Lung microvascular endothelial cell (primary cell): ENCODE measurements at places on chromosomes 3 and 15. TPM values are rescaled to one million over a fixed set of nuclear protein-coding genes. Genes with fewer than 3 reads are reported as not detected.

LEKR1 gene
- under 0.01 and 0.60 TPM in 2 replicates for total RNA-seq

DLG1 gene
- 66.0 and 80.2 TPM in 2 replicates for total RNA-seq

TICRR gene
- 0.40 and 1.5 TPM in 2 replicates for total RNA-seq

SCAANT1 gene
- 1.7 TPM in 1 of 2 replicates, not detected in the other for total RNA-seq

NME9 gene
- under 0.01 and 0.22 TPM in 2 replicates for total RNA-seq

GOLGA8J gene
- total RNA-seq: not detected in 2 replicates

IGSF10 gene
- total RNA-seq: not detected in 2 replicates

GPR160 gene
- total RNA-seq: 0.99 and 1.7 TPM in 2 replicates

SLC22A14 gene
- total RNA-seq: not detected in 2 replicates

RNF168 gene
- total RNA-seq: 14.8 and 18.5 TPM in 2 replicates

ANKRD63 gene
- total RNA-seq: not detected in 2 replicates

CLRN1 gene
- total RNA-seq: not detected in 2 replicates

VPS39 gene
- total RNA-seq: 24.0 and 31.9 TPM in 2 replicates

GAP43 gene
- not detected in 2 replicates for total RNA-seq

CADM2 gene
- 0.20 TPM in 1 of 2 replicates, not detected in the other for total RNA-seq

ARNT2 gene
- total RNA-seq: under 0.01 and 0.22 TPM in 2 replicates

DNAJB8 gene
- not detected in 2 replicates for total RNA-seq

PLA2G4E gene
- total RNA-seq: not detected in 2 replicates

SNTN gene
- total RNA-seq: not detected in 2 replicates

- DNase-seq: no peak
Measured at GRCh38 chr3:138331143-138331894, 1.7 kb upstream of the NME9 start.

DNA sequence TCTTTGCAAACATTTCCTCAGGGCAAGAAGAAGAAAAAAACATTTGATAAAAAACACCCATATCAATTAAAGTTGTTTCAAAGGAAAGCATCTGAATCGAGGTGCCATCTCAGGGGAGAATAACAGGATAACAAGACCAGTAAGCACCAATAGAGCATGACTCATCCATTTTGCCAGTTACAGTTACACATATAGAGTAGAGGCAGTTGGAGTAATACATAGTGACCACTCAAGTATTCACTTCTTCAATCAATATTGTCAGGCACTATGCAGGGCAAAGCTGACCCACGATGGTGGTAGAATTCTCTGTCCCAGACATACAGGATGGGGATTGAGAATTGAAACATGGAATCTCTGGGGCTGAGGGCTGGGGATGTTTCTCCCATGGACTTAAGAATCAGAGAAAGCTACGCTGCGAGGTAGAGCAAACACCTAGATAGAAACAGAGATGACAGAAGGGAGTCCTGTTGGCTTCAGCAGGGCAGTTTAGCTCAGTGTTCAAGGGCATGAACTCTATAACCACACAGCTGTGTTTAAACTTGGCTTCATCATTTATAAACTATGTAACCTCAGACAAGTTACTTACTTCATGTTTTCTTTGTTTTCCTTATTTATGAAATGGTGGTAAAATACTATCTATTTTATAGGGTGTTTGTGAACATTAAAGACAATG lies 186.4 kb upstream of the NANOGP8 start:
- peak; percentile 10 for DNase-seq

DNA sequence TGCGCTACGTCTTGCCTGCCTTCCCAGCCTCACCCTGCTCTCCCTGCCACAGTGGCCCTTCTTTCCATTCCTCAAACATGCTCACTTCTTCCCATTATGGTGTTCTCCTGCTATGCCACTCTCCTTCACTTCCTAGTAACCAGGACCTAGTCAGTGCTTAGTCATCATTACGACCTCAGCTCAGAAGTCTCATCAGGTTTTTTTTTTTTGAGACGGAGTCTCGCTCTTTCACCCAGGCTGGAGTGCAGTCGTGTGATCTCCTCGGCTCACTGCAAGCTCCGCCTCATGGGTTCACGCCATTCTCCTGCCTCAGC lies 149.5 kb downstream of the GREM1 start:
- DNase-seq: peak; percentile 84

- no peak for DNase-seq
Measured at GRCh38 chr15:56337084-56337725, 28.0 kb upstream of the TEX9 start.

DNA sequence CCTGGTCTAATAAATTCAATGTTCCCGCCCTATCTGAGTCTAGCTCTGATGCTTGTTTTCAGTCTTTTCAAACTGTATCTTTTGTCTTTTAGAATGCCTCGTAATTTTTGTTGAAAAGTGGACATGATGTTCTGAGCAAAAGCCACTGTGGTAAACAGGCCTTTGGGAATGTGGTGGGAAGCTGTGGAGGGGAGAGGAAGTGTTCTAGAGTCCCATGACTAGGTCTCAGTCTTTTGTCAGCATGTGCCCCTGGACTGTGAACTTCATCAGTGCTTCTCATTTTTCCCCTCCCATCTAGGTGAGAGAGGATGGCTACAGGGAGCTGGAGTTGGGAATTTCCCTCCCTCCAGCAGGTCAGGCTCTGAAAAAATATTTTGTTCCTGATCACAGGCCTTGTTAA lies 33.7 kb downstream of the SUSD5 start:
- peak; percentile 46 for DNase-seq

DNA sequence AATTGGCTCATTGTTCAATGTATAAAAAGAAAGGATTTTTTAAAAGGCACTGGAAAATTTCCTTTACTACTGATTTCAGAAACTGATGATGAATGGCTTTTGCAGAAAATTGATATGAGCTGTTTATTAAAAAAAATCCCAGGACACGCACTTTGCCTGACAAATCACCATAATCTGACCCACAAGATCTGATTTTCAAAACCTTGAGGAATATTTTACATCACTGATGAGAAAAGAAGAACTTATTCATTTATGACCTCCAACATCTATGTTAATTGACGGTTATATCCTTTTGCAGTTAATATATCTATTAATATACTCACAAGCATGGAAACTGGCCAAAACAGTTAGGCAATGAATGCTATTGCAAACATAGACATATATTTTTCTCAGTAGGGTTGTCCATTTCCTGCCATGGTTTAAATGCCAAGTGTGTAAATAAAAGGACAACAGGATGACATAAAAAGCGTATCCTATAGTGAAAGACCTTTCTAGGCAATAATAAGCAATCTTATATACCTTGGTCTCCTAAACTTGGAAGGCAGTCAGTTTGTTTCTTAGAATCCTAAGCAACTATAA lies 109.7 kb upstream of the SLC7A14 start:
- DNase-seq: no peak

DNA sequence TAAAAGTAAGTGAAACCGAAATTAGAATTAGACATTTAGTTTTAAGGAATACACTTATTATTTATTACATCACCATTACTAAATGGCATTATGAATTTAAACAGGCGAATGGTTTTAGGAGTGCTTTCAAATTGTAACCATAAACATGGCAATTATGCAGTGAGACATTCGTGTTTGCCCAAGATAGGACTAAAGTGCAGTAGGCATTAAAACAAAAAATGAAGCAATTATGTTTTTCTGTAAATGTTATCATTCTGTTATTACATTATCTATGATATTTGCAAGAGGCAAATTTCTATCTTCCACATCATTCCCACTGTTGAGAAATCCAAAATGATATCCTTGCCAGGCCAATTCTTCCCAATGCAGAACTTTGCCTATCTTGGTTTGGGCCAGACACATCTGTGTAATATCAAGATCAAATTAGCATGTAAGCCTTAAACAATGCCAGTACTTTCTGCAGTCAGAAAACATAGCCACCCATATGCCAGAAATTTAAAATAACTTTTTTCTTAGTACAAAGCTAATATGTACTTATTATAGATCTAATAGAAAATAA lies 156.9 kb downstream of the ATP8B4 start:
- no peak for DNase-seq

DNA sequence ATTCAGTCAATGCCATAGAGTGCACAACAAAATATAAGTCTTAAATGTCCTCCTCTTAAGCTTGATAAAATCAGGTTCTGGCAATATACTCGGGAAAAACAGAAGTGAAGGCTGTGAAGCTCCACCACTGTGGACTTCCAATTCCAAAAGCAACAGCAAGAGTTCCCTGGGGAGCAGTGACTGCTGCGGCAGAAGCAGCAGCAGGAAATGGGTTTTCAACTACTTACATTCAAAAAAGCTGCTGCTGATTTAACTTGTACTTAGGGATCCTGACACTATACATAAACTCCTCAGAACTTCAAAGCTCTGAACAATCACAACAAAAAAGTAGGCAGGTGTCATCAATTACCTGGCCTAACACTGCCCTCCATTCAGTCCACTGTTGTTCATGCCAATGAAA lies 4.7 kb downstream of the CEP152 start:
- no peak for DNase-seq

GRCh38 chr3:114554731-114555130 lies 260.9 kb downstream of the TIGIT start:
- no peak for DNase-seq

- DNase-seq: no peak
Measured at GRCh38 chr15:80455051-80455648, 51.0 kb downstream of the ARNT2 start.

DNA sequence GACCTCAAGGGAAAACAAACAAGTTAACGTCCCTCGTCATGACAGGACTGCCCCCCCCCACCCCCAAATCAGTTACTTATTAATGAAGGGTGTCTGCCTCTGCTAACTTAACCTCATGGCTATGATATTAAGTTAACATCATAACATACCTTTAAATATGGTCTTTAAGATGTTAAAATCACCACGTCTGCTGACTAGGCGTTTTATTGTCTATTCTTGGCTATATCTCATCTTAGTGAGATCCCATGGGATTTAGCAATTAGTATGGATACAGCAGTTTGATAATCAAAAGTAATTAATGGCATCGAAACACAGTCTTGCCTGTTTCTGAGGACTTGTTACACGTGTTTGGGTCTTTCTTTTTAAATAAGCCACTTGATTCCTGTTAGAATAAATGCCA lies 186.9 kb downstream of the FOXB1 start:
- no peak for DNase-seq

GRCh38 chr3:126098391-126098858 lies 14.5 kb upstream of the SLC41A3 start:
- no peak for DNase-seq

DNA sequence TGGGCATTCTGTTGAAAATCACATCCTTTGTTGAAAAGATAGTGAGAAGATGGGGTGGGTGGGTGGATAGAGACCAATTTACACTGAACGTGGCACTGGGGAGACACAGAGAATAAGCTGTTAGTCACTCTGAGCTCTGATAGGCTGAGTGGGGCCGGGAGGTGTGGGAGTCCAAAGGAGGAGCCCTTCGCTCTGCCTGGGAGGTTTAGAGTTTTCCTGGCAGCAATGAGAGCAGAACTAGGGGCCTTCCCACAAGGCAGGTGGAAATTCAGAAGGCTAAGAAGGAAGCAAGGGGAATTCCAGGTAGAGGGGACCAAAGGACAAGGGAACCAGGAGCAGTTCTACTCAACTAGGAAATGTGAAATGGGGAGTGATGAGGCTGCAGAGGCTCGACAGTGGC lies 272.7 kb downstream of the RPLP1 start:
- DNase-seq: no peak

DNA sequence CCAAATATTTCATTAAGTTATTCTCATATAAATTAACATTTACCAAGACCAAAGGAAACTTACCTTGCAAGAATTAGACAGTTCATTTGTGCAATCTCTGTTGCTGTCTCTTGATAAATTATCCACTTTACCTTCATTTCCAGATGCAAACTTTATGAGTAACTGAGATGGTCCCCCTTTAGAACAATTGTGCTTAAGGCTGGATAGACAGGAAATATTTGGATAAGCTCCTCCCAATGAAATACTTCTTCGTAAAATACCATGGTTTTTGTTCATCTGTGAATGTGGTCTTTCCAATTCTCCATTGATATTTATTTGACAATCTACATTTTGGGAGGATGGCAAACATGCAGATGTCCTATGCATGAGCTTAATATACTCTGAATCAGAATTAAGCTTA lies 78.2 kb downstream of the NEDD4 start:
- DNase-seq: no peak

GRCh38 chr3:134874737-134875413 lies 79.8 kb downstream of the EPHB1 start:
- no peak for DNase-seq

DNA sequence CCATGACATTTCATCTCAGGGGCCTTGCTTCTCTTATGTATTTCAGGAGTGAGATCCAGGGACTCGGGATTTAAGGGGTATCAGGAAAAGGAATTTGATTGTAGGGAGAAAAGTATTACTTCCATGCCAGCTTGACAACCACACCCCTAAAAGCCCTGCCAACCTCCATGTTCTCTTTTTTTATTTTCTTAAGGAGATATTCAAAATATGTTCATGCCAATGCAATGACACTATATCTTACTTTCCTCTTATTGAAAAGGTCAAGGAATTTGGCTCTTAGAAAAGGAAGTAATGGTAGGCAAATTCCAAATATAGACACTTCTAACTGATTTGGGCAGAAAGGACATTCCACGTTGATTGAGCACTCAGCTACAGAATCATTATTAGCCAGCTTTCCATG lies 407.5 kb upstream of the NECTIN3 start:
- DNase-seq: no peak

GRCh38 chr3:12932347-12932746 lies 91.0 kb upstream of the RPL32 start:
- no peak for DNase-seq

GRCh38 chr15:61649046-61649445 lies 411.2 kb downstream of the VPS13C start:
- DNase-seq: no peak

DNA sequence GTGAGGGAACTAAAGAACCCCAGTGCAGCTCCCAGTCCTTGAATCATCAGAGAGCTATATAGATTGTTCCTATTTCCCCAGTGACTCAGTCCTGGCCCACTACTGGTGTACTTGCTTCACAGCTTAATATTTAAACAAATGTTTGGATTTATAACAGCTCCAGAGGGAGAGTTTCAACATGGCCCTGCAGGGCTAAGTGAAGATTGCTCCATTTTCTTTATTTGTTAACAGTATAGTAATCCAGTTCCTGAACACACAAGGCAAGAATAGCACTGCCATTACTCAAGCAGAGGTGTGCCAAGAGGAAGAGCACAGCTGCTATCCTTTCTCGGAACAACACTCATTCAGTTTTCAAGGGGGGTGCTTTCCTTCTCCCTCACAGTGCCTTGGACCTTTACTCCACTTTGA lies 6.5 kb downstream of the SQOR start:
- peak; percentile 57 for DNase-seq

DNA sequence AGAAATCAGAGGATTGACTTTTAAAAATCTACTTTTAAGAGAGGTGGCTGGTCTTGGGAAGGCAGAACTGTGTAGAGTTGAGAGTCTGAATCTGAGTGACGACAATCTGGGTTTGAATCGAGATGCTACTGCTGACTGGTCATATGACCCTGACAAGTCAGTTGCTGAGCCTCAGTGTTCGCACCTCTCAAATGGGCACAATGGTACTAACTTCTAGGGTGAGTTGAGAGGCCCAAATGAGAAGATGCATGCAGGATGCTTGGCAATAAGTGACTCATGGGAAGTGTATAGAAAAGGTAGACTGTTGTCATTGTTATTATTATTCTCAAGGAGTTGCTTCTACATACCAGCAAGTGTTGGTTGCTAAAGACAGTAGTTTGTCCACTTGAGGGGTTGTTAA lies 10.3 kb downstream of the CACNA2D3 start:
- DNase-seq: no peak
